ENCODE measurements at places on chromosomes 6 and 20. TPM values are rescaled to one million over a fixed set of nuclear protein-coding genes. Genes with fewer than 3 reads are reported as not detected.

EDN3 gene
- 0.11 TPM for total RNA-seq

NEDD9 gene
- total RNA-seq, result 27.3 TPM

HLA-DQA1 gene
- 0.61 TPM for total RNA-seq

GRCh38 chr20:42281801-42282200 lies 663.6 kb upstream of the CHD6 start:
- DNase-seq, result no peak
- H3K4me1 ChIP-seq, result no peaks in the 10 kb centered on the region
- no peaks in the 10 kb centered on the region for H3K27me3 ChIP-seq
- no peak overlapping the region for H3K27ac ChIP-seq

DNA sequence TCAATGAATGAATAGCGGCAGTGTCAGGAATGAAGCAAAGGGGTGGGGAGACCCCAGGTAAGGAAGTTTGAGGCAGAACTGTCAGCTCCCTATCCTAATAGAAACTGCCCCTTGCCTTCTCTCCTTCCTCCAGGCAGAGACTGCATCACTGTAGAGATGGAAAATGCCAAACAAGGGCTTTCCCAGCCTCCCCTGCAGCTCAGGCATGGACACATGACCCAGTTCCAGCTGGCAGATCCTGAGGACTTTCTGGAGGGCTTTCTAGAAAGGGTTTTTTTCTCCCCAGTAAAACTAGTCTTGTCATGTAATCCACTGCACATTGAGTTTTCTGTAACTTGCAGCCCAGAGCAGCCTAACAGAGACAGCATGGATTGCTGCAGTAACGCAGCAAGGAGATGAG lies 17.9 kb upstream of the PNPLA1 start:
- H3K36me3 ChIP-seq, result no peaks in the 10 kb centered on the region
- H3K27ac ChIP-seq, result no peak overlapping the region
- H3K4me3 ChIP-seq, result no peak overlapping the region
- no peak for DNase-seq
- H3K4me1 ChIP-seq, result no peaks in the 10 kb centered on the region
- H3K27me3 ChIP-seq, result no peaks in the 10 kb centered on the region

DNA sequence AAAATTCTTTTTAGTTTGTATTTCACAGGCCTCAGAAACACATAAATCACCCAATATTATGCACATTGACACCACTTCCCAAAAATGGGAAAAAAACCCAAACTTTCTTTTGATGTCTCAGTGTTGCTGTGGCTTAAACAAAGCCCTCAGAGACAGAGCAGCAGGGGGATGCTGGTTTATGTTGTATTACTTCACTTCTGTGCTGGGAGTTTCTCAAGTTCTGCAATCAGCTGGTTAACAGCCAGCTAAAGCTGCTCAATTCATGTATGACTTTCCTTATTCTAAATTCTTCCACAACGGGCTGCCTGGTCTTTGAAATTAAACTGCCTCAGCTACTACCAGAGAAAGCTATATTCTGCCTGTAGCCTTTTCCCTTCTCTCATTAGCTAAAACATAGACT lies 5.6 kb downstream of the FILIP1 start:
- H3K36me3 ChIP-seq, result no peaks in the 10 kb centered on the region
- H3K27me3 ChIP-seq, result peaks cover 33% of the 10 kb centered on the region
- DNase-seq, result no peak
- no peak overlapping the region for H3K4me3 ChIP-seq
- H3K27ac ChIP-seq, result no peak overlapping the region

- no peaks in the 10 kb centered on the region for H3K4me1 ChIP-seq
- H3K4me3 ChIP-seq, result no peak overlapping the region
- H3K36me3 ChIP-seq, result no peaks in the 10 kb centered on the region
- no peak overlapping the region for H3K27ac ChIP-seq
- DNase-seq, result no peak
- H3K27me3 ChIP-seq, result peaks cover 8% of the 10 kb centered on the region
Observed at GRCh38 chr20:19715986-19716385, 42.1 kb upstream of the RIN2 start.

GRCh38 chr6:137191670-137192069 lies 18.2 kb upstream of the IL22RA2 start:
- H3K4me1 ChIP-seq, result no peaks in the 10 kb centered on the region
- no peak overlapping the region for H3K27ac ChIP-seq
- peaks cover 3% of the 10 kb centered on the region for H3K36me3 ChIP-seq
- H3K4me3 ChIP-seq, result no peak overlapping the region
- peaks cover 2% of the 10 kb centered on the region for H3K27me3 ChIP-seq

Measured in activated CD4-positive, alpha-beta T cell treated with anti-CD3 and anti-CD28 coated beads for 36 hours (primary cell).